ENCODE measurements at places on chromosomes 4 and X. TPM values are rescaled to one million over a fixed set of nuclear protein-coding genes. Genes with fewer than 3 reads are reported as not detected.

Gene AADAT
- not detected for total RNA-seq

Gene ACTRT1
- not detected for total RNA-seq

Gene ZNF157
- 1.0 TPM for total RNA-seq

Gene NPNT
- total RNA-seq = not detected

DNA sequence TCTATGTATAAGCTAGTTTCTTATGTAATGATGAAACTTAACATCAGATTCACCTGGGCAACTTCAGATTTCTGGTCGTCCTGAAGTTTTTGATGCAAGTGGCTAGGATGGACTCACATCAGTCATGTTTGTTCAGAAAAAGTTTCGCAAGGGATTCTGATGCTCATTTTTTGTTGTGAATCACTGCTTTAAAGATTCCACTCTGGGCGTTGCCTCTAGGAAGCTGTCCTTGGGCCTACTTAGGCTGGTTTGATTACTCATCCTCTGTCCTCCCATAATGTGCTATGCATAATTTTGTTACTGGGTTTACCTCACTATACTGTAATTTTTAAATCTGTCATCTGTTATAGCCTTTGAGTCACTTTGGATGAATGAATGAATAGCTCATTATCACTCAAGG, 30.8 kb downstream of the HERC3 start:
- DNase-seq = no peak
- H3K27ac ChIP-seq = no peak overlapping the region
- no peaks in the 10 kb centered on the region for H3K27me3 ChIP-seq
- H3K4me3 ChIP-seq = no peak overlapping the region

DNA sequence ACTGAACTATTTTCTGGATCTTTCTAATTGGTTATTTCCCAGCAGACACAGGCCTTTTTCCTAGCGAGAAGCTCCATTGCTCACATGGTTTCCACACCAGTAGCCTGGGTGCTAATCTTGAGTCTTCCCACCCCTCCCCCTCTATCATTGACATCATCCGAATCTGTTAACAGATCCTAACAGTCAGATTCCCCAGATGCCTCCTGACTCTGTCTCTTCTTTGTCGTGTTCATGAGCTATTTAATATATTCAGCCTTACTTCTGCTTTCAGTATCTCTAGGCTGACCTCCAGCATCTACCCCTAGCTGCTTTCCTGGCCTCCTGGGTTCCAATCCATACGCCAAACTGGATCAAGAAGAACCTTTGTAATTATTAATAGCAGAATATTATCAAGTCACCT, 85.0 kb downstream of the CLNK start:
- DNase-seq = no peak
- no peak overlapping the region for H3K4me3 ChIP-seq
- H3K27me3 ChIP-seq = no peaks in the 10 kb centered on the region
- H3K4me1 ChIP-seq = no peaks in the 10 kb centered on the region

DNA sequence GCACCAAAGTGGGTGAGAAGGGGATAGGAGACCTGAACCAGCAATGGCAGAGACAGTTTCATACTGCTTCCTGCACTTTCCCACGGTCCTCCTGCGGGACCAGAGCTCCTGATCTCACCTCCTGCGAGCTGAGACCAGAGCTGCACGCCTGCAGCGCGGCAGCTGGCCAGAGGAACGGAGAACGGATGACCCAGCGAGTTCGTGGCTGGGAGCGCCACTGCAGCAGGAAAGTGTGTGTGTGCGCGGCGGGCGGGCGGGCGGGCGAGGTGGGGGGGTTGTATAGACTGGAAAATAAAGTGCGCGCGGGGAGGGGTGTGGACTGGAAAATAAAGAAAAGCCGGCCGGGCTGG, 16.5 kb downstream of the MCF2 start:
- no peak overlapping the region for H3K27ac ChIP-seq
- no peak overlapping the region for H3K4me3 ChIP-seq
- DNase-seq = no peak
- peaks cover 9% of the 10 kb centered on the region for H3K27me3 ChIP-seq
- H3K36me3 ChIP-seq = no peaks in the 10 kb centered on the region
- H3K4me1 ChIP-seq = no peaks in the 10 kb centered on the region

DNA sequence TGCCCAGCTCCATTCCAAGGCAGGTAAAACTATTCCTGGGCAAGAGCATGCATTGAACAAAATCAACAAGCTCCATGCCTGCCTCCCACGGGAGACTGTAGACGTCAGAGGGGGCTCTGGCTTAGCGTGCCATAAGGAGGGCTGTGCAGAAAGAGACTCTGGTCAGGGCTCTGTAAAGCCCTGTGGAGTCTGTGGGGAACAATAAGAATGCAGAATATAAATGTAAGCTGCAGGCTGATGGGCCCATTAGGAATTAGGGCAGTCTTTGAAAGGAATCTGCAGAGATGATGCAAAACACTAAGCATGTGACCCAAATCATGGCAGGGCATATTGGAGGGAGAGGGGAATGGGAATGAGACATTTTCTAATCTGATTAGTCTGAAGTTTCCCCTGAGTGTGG, 170.3 kb downstream of the EFHC2 start:
- H3K4me1 ChIP-seq = no peaks in the 10 kb centered on the region
- no peak for DNase-seq
- H3K27ac ChIP-seq = no peak overlapping the region
- H3K36me3 ChIP-seq = peaks cover 4% of the 10 kb centered on the region
- no peaks in the 10 kb centered on the region for H3K27me3 ChIP-seq

- no peak overlapping the region for H3K27ac ChIP-seq
- no peaks in the 10 kb centered on the region for H3K36me3 ChIP-seq
- H3K27me3 ChIP-seq = no peaks in the 10 kb centered on the region
- no peaks in the 10 kb centered on the region for H3K4me1 ChIP-seq
- no peak for DNase-seq
These were observed 33.0 kb downstream of the TFDP3 start for GRCh38 chrX:133185119-133185518.

- H3K36me3 ChIP-seq = no peaks in the 10 kb centered on the region
- DNase-seq = no peak
- H3K4me3 ChIP-seq = no peak overlapping the region
- no peaks in the 10 kb centered on the region for H3K4me1 ChIP-seq
- no peak overlapping the region for H3K27ac ChIP-seq
- no peaks in the 10 kb centered on the region for H3K27me3 ChIP-seq
These were observed 35.8 kb downstream of the GPM6A start for GRCh38 chr4:175776217-175776616.

GRCh38 chrX:2694914-2695267, 3.8 kb downstream of the CD99 start:
- no peaks in the 10 kb centered on the region for H3K27me3 ChIP-seq
- peaks cover 55% of the 10 kb centered on the region for H3K36me3 ChIP-seq
- H3K4me1 ChIP-seq = peaks cover 65% of the 10 kb centered on the region
- H3K27ac ChIP-seq = peak overlapping the region; percentile 85
- no peak for DNase-seq

- no peak for DNase-seq
- H3K4me3 ChIP-seq = no peak overlapping the region
- peak overlapping the region; percentile 6 for H3K27ac ChIP-seq
- H3K4me1 ChIP-seq = peaks cover 47% of the 10 kb centered on the region
- no peaks in the 10 kb centered on the region for H3K27me3 ChIP-seq
These were observed 231.0 kb upstream of the GATB start for GRCh38 chr4:151991884-151992167.

DNA sequence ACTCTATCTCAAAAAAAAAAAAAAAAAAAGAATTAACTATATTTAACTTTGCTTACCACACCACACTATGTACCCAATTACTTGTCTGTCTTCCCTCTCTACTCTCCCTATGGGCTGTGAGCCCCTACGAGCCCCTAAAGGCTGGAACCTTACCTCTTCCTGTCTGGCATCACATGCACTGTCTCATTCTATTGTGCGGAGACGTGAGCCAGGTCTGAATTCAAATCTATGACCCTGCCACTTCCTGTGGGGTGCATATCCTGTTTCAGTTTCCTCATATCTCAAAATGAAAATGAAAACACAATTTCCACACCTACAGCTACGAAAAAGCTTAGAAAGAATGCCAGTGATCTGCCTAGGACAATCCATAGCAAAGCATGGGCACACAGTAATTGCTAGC, 42.9 kb upstream of the HS3ST1 start:
- H3K27ac ChIP-seq = peak overlapping the region; percentile 90
- peak; percentile 72 for DNase-seq
- peak overlapping the region; percentile 41 for H3K4me3 ChIP-seq
- H3K27me3 ChIP-seq = no peaks in the 10 kb centered on the region
- H3K4me1 ChIP-seq = peaks cover 36% of the 10 kb centered on the region
- no peaks in the 10 kb centered on the region for H3K36me3 ChIP-seq

GRCh38 chr4:44415251-44415650, 33.4 kb downstream of the KCTD8 start:
- H3K27ac ChIP-seq = no peak overlapping the region
- no peak for DNase-seq
- H3K4me1 ChIP-seq = no peaks in the 10 kb centered on the region
- no peaks in the 10 kb centered on the region for H3K36me3 ChIP-seq

GRCh38 chr4:53552711-53553110, 38.6 kb downstream of the LNX1 start:
- no peak overlapping the region for H3K4me3 ChIP-seq
- H3K27ac ChIP-seq = no peak overlapping the region
- no peak for DNase-seq
- no peaks in the 10 kb centered on the region for H3K36me3 ChIP-seq
- peaks cover 7% of the 10 kb centered on the region for H3K27me3 ChIP-seq

DNA sequence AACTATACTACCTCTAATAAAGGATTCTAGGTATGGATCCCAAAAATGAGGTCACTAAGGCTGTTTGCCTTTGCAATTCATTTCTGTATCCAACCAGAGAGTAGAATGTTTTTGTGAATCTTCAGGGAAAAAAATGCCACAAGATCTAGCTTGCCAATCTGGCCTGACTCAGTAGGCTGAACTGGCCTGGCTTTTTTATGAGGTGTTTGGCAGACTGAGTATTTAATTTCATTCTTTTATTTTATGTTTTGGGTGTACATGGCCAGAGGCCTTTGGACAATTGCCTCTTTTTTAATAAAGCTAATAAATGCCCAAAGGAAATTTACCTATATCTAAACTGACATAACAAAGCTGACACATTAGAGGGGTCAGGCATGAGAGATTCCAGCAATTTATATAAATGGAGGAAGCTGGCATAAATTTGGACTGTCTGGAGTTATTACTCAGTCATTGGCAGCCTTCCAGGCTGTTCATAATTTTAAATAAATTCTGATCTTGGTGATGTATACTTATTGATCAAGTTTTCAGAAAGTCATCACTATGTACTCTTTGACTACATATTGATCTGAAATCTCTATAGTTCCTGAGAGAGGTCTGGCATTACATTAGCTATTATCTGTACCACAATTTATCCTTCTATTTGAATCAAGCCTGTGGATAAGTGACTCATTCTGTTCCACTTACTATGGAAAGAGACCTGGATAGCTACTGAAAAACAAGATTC, 376.4 kb upstream of the NOCT start:
- DNase-seq = no peak
- H3K27me3 ChIP-seq = no peaks in the 10 kb centered on the region
- H3K4me1 ChIP-seq = no peaks in the 10 kb centered on the region

DNA sequence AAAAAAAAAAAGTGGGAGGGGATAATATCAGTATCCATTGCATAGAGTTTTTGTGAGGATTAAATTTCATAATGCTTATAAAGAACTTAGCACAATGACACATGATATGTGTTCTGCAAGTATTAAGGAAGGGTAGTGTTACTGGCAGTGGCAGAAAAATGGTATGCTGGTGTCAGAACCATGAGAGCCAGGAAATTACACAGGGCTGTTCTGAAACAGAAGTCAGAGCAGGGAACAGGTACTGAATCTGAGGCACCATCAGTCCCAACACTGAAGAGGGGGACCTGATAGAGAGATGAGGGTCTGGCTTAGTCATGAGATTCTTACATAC, 601.1 kb upstream of the GRIA3 start:
- H3K36me3 ChIP-seq = no peaks in the 10 kb centered on the region
- no peaks in the 10 kb centered on the region for H3K27me3 ChIP-seq
- H3K27ac ChIP-seq = no peak overlapping the region
- DNase-seq = no peak
- H3K4me1 ChIP-seq = no peaks in the 10 kb centered on the region

GRCh38 chr4:1927675-1928074, 56.5 kb downstream of the NSD2 start:
- no peak overlapping the region for H3K4me3 ChIP-seq
- no peak for DNase-seq
- H3K27me3 ChIP-seq = no peaks in the 10 kb centered on the region
- peaks cover 5% of the 10 kb centered on the region for H3K4me1 ChIP-seq
- peaks cover 56% of the 10 kb centered on the region for H3K36me3 ChIP-seq

DNA sequence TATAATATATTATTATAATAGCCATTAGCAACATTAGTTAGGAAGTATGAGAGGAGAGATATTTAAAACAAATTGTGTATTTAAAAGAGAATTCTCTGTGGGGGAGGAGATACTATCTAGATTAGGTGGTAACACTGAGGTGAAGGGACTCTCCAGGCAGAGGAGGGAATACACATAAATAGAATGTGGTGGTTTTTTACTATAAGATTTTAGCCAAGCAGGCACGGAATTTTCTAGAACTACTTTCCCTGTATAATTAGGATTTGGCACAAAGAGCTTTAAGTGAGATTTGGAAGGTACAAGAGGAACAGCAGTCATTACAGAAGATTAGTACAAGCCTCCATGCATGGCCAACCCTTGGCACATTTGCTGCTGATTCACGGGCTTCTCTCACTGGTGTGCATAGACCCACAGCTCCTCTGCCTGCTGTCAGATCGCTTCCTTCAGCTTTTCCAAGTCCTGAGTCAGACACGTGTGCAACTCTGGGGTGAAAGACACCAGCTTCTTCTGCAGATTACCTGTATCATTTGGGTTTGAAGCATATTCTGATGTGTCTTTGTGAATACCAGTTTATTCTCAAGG, 685.5 kb downstream of the KCTD8 start:
- H3K4me1 ChIP-seq = no peaks in the 10 kb centered on the region
- no peak for DNase-seq
- H3K27me3 ChIP-seq = no peaks in the 10 kb centered on the region
- no peak overlapping the region for H3K4me3 ChIP-seq
- no peaks in the 10 kb centered on the region for H3K36me3 ChIP-seq

DNA sequence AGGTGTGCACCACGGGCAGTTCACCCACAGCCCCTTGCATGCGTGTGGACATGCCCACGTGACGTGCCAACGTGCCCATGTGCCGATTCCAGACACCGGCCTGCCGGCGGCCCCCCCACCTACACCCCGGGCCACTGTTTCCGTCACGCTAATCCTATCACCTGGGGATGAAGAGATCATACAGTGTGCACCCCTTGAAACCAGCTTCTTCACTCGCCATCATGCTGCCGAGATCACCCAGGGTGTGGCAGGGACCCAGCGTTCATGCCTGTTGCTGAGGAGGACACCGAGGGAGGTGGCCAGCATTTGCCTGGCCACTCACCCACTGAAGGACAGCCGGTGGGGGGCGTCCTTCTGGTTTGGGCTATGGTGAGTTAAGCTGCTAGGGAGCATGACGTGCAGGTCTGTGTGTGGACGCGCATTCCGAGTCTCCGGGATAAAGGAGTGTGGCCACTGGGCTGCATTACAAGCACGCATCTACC, 14.1 kb downstream of the CTBP1 start:
- H3K27ac ChIP-seq = no peak overlapping the region
- H3K27me3 ChIP-seq = no peaks in the 10 kb centered on the region
- DNase-seq = no peak
- peaks cover 2% of the 10 kb centered on the region for H3K4me1 ChIP-seq

Data from activated CD8-positive, alpha-beta T cell treated with anti-CD3 and anti-CD28 coated beads for 36 hours (primary cell).